ENCODE measurements at places on chromosomes 2 and 18.

DNA sequence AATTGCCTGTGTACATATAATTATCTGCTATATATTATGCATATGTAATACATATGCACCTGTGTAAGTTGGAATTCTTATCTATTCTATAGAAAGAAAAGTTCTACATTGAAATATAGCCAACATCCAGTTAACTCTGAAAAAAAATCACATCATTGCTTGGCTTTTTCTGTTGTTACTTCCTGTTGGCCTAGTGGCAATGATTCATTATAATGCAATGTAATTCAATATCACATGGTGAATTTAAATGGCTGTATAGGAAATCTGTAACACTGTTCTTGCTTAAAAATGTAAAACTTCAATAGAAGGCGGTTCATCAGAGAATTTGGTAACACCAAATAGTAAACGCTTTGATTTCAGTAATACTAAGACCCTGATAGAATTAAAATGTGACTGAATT lies 44.5 kb upstream of the MAP4K3 start:
- peaks cover 26% of the 10 kb centered on the region for H3K4me1 ChIP-seq
- H3K27ac ChIP-seq: no peak overlapping the region
- no peaks in the 10 kb centered on the region for H3K27me3 ChIP-seq
- DNase-seq: no peak
- no peak overlapping the region for H3K4me3 ChIP-seq
- H3K36me3 ChIP-seq: no peaks in the 10 kb centered on the region

DNA sequence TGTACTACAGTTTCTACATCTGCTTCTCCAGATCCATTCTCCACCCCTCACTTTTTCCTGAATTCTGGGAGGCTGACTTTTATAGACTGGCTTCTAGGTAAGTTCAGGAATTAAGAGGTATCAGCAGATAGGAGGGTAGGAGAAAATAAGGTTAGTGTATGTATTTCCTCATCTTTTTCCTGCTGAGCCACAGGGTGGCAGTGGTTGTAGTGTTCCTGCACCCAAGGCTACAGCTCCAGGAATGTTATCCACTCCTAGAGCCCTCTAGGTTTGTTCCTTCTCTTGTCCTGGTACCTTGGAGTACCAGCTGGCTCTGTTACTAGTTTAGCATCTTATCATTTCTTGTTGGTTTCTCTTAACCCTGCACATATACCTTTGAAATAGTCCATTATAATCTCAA lies 40.7 kb upstream of the C2orf66 start:
- no peaks in the 10 kb centered on the region for H3K4me1 ChIP-seq
- DNase-seq: no peak
- no peak overlapping the region for H3K4me3 ChIP-seq
- H3K27ac ChIP-seq: no peak overlapping the region
- no peaks in the 10 kb centered on the region for H3K36me3 ChIP-seq
- no peaks in the 10 kb centered on the region for H3K27me3 ChIP-seq

DNA sequence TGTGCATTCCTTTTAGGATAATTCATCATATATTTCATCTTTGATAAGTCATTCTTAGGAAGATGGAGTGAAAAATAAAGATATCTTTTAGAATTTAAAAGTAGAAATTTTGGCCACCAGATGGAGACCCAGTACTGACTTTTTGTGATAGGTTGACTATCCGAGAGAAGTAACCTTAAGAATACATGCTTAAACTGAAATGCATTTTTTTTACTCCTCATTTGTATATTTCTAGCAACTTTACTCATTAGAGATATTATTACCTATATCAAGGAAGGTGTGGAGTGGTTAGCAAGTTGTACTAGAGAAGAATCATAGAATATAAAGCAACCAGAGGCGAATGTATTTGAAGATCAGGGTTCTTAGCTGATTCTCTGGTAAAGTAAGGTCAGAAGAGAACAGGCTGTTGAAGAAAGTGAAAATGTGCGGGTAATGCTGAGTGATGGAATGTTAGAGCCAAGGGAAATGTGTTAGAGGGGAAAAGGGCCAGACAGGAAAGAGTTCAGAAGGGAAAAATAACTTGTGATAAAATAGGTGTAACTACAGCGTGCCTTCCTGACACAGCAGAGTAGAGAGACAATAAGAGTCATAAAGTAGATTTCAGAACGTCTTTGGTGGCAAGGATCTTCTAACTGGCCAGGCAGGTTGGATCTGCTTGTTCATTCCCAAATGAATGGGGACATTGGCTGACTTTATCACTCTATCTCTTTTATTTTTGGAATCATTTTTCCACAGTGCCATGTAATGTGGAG lies 52.3 kb downstream of the TDRD15 start:
- no peaks in the 10 kb centered on the region for H3K36me3 ChIP-seq
- no peaks in the 10 kb centered on the region for H3K27me3 ChIP-seq
- no peaks in the 10 kb centered on the region for H3K4me1 ChIP-seq

- H3K27ac ChIP-seq: no peak overlapping the region
- no peak for DNase-seq
- no peak overlapping the region for H3K4me3 ChIP-seq
- H3K36me3 ChIP-seq: no peaks in the 10 kb centered on the region
Measured at GRCh38 chr18:59870623-59871130, 29.1 kb upstream of the PMAIP1 start.

DNA sequence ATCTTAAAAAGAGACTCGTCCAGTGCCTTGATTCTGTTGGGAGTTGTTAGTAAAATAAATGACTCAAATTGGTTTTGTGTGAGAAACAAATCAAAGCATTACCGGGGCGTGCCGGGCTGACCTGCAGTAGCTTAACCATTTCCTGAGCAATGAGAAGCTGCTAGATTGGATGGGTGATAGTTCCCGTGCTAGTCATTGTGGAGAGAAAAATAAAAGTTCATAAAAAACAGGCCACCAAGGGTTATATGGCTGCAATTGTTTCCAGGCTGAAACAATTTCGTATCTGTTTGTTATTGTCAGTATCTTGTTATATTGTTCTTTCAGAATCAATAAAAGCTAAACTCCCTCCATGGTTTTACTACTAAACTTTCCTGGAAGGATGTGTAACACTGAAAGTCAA lies 314.4 kb downstream of the MTX2 start:
- no peak overlapping the region for H3K27ac ChIP-seq
- DNase-seq: no peak
- H3K4me3 ChIP-seq: no peak overlapping the region
- no peaks in the 10 kb centered on the region for H3K36me3 ChIP-seq
- H3K4me1 ChIP-seq: no peaks in the 10 kb centered on the region

DNA sequence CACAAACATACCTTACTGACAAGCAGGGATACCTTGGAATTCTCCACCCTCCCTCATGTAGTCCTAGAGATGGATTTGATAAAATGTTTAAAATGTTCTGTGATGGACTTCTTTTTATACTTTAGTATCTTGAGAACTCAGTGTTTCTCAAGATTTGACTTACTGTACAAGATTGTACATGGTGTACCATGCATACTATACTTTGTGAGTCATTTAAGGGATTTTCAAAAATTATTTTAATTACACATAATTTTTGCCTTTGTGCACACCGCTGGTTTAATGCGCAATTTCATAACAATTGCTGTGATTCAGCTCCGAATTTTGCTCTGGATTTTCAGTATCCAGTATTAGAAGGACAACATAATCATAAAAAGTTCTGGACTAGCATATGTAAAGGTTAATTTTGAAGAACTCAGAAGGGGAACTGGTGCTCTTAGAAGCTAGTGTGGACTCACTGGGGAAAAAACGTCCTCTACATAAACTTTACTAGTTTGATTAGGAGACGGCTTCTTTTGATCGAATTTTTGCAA lies 78.6 kb upstream of the ACSL3 start:
- H3K4me3 ChIP-seq: no peak overlapping the region
- H3K27me3 ChIP-seq: peaks cover 3% of the 10 kb centered on the region
- no peak for DNase-seq
- H3K27ac ChIP-seq: no peak overlapping the region
- H3K36me3 ChIP-seq: no peaks in the 10 kb centered on the region
- no peaks in the 10 kb centered on the region for H3K4me1 ChIP-seq

- H3K27me3 ChIP-seq: peaks cover 48% of the 10 kb centered on the region
- no peak for DNase-seq
- H3K4me1 ChIP-seq: peaks cover 6% of the 10 kb centered on the region
- H3K27ac ChIP-seq: no peak overlapping the region
- H3K36me3 ChIP-seq: no peaks in the 10 kb centered on the region
Measured at GRCh38 chr2:42045848-42046748, 1.7 kb upstream of the PKDCC start.

GRCh38 chr2:67900826-67901225 lies 162.0 kb downstream of the C1D start:
- no peak for DNase-seq
- H3K4me1 ChIP-seq: no peaks in the 10 kb centered on the region
- H3K4me3 ChIP-seq: no peak overlapping the region
- no peaks in the 10 kb centered on the region for H3K36me3 ChIP-seq
- H3K27me3 ChIP-seq: peaks cover 1% of the 10 kb centered on the region
- no peak overlapping the region for H3K27ac ChIP-seq

GRCh38 chr2:241443486-241444223 lies 64.7 kb downstream of the STK25 start:
- H3K4me1 ChIP-seq: peaks cover 18% of the 10 kb centered on the region
- peaks cover 73% of the 10 kb centered on the region for H3K36me3 ChIP-seq

DNA sequence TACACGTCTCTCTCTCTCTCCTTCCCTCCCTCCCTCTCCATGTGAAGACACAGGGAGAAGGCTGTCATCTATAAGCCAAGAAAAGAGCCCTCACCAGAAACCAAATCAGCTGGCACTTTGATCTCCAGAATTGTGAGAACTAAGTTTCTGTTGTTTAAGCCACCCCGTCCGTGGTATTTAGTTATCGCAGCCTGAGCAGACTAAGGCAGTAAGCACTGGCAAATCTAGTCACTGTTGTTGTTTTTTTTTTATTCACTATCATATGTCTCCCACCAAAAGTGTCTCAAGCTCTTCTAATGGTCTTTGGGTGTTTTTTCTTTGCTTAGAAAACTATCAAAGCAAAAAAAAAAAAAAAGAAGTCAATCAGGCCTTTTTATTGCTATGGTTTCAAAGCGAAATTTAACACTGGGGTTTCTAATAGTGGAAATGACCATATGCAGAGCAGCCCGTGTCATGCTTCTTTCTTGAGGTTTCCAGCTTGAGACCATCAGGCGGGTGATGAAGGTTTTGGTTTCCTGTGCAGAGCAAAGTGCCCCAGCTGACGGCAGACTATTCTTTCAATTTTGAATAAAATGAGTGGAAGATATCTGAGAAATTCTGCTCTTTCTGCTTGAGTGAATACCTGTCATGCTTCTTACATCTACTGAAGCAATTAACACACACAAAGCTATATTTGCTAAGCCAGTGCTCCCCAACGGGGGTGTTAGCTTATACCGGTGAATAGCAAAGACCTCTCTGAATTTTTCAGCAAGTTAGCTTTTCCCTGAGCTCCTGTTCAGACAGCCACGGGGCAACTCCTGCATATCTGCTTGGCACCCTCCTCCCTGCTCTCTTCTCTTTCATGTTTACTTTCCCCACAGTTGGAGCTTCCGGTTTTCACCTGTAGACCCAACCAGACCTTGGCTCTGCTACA lies 394.1 kb upstream of the ATP5MC3 start:
- H3K4me3 ChIP-seq: no peak overlapping the region
- DNase-seq: no peak
- peaks cover 2% of the 10 kb centered on the region for H3K27me3 ChIP-seq
- H3K36me3 ChIP-seq: no peaks in the 10 kb centered on the region
- no peak overlapping the region for H3K27ac ChIP-seq

- no peaks in the 10 kb centered on the region for H3K36me3 ChIP-seq
- H3K4me1 ChIP-seq: no peaks in the 10 kb centered on the region
- DNase-seq: no peak
- H3K4me3 ChIP-seq: no peak overlapping the region
- H3K27ac ChIP-seq: no peak overlapping the region
Measured at GRCh38 chr2:217948897-217949296, 53.9 kb downstream of the TNS1 start.

DNA sequence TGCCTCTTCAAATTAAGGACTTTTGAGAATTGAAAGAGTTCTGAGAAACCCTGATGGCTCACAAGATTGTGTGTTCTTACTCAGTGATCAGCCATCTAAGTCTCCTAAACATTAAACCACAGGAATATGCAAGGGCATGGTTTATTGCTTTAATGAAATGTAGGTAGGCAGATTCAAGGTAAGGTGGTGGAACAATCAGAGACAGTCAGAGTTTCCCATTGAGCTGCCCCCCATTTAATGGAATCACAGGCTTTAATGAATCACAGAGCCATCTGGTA lies 107.8 kb upstream of the LRATD1 start:
- no peaks in the 10 kb centered on the region for H3K27me3 ChIP-seq
- H3K4me1 ChIP-seq: no peaks in the 10 kb centered on the region
- no peak overlapping the region for H3K4me3 ChIP-seq

- H3K36me3 ChIP-seq: no peaks in the 10 kb centered on the region
- DNase-seq: no peak
- no peak overlapping the region for H3K27ac ChIP-seq
- H3K4me3 ChIP-seq: no peak overlapping the region
- peaks cover 3% of the 10 kb centered on the region for H3K27me3 ChIP-seq
Measured at GRCh38 chr2:36369716-36370115, 14.1 kb downstream of the CRIM1 start.

- H3K4me1 ChIP-seq: no peaks in the 10 kb centered on the region
- no peak for DNase-seq
- H3K27me3 ChIP-seq: peaks cover 8% of the 10 kb centered on the region
- no peak overlapping the region for H3K27ac ChIP-seq
- no peak overlapping the region for H3K4me3 ChIP-seq
Measured at GRCh38 chr2:28975671-28976070, 5.4 kb upstream of the TOGARAM2 start.

DNA sequence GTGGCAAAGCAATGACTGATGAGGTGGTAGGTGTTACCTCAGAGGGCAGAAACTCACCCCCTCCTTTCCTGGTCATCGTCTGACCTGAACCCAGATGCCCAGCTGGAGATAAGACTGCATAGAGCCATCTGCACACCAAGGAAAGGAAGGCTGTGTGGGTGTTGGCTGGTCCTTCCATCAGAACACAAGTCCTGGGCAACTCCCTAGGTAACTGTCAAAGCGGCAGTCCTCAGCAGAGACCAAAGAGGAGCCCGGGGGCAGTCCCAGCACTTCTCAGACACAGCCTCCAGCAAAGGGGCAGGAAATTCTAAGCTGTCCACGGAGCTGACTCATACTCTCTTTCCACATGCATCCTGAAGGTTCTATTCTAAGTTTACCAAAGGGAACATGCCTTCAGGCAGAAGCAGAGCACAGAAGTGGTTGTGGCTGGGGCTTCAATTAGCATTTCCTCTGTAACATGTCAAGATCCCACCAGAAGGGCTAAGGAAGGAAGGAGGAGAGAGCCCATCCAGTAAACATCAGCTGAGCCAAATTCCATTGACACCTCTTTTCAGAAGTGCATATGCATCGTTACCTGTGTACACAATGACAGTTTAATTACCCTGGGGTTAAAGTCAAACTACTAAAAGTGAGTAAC lies 54.7 kb downstream of the SPRED2 start:
- no peaks in the 10 kb centered on the region for H3K36me3 ChIP-seq
- H3K27me3 ChIP-seq: peaks cover 8% of the 10 kb centered on the region
- H3K4me1 ChIP-seq: peaks cover 20% of the 10 kb centered on the region
- H3K4me3 ChIP-seq: no peak overlapping the region
- H3K27ac ChIP-seq: no peak overlapping the region

- peaks cover 16% of the 10 kb centered on the region for H3K4me1 ChIP-seq
- H3K4me3 ChIP-seq: no peak overlapping the region
- H3K27me3 ChIP-seq: no peaks in the 10 kb centered on the region
Measured at GRCh38 chr2:44242904-44243303, 32.4 kb upstream of the SLC3A1 start.

GRCh38 chr2:439556-440402 lies 151.9 kb upstream of the ALKAL2 start:
- H3K4me3 ChIP-seq: no peak overlapping the region
- no peak overlapping the region for H3K27ac ChIP-seq
- no peaks in the 10 kb centered on the region for H3K36me3 ChIP-seq
- DNase-seq: no peak
